ENCODE measurements at places on chromosomes 5 and 9.

DNA sequence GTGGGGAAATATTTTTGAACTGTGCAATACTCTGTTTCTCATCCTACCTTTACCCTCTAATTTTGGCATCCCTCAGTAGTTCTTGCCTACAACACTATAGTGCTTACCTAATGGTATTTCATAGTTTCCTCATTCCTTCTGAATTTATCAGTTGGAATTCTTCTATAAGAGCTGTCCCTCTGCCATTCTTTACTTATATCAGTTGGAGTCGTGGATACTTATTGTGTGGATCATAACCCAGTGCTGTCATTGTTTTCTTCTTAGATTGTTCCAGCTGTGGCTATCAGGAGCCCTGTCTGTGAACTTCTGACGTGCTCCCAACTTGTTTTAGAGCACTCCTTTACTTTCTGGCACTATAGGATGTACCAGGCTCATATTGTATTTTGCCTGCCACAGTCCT lies 146.1 kb upstream of the OTULINL start:
- no peak for DNase-seq

GRCh38 chr5:109252731-109253130 lies 157.0 kb downstream of the PJA2 start:
- no peak for DNase-seq

GRCh38 chr9:23841304-23841703 lies 15.3 kb upstream of the ELAVL2 start:
- DNase-seq: peak; percentile 57

DNA sequence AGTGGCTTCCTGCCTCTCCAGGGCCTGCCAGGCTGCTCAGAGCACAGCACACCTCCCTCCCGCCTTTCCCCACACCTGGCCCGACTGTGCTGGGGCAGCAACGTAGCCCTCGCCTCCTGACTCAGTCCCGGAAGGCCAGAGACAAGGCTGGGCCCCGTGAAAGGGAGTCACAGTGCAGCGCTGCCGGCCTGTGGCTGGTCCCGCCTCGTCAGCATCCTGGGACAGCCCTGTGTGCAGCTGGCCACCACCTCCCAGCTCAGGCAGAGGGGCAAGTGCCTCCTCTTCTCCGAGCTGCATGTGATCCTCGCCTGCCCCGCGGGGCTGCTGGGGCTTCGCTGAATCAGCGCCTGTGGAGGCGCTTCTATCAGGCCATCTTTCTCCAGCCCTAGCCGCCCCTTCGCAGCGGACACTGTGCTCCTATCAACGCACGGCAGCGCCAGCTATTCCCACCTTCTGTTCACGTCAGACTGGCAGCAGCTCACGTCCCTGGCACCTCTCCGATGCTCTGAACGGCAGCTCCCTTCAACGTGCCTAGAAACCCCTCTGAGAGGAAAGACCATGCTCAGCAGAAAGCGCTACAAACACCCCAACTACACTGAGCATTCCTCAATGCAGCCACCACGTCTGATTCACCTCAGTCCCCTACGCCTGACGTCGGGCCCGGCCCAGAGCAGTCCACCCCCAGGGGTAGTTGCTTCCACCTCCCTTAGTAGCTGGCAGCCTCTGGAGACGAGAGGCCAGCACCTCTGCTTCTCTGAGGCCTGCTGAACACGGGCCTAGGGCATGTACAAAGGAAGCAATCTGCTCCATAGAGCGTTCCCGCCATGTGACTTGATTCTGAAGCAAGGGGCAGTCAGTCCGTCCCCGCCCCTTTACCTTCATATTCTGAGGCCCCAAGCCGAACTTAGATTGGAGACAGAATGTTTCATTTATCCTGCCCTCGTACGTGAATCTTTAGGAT lies 78.8 kb downstream of the GPR21 start:
- DNase-seq: no peak

DNA sequence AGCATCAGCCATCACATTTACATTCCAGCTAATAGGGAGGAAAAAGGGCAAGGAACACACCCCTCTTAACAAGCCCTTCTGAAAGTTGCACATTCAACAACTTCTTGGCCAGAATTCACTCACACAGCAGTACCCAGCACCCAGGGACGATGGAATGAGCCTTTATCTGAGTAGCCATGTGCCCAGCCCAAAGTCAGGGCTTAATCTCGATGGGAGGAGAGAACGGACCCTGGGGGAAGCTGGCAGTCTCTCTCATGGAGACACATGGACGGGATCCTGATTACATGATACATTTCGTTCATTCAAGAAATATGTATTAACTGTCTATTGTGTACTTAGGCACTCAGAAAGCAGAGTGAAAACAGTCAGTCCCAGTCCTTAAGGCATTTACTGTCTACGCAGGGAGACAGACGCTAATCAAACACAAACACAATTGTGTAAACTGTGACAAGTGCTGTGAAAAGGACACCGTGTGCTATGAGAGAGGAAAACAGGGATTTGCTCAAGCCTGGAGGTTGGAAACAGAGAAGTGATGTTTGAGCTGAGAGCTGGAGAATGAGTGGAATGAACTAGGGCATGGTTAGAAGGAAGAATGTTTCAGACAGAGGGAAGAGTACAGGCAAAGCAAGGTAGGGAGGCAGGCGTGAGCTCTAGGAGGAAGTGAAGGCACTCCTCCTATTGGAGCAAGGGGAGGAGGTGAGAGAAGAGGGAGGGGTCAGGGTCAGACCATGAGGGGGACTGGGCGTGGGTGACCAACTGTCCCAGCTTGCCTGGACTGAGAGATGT lies 7.4 kb downstream of the OTULINL start:
- no peak for DNase-seq

DNA sequence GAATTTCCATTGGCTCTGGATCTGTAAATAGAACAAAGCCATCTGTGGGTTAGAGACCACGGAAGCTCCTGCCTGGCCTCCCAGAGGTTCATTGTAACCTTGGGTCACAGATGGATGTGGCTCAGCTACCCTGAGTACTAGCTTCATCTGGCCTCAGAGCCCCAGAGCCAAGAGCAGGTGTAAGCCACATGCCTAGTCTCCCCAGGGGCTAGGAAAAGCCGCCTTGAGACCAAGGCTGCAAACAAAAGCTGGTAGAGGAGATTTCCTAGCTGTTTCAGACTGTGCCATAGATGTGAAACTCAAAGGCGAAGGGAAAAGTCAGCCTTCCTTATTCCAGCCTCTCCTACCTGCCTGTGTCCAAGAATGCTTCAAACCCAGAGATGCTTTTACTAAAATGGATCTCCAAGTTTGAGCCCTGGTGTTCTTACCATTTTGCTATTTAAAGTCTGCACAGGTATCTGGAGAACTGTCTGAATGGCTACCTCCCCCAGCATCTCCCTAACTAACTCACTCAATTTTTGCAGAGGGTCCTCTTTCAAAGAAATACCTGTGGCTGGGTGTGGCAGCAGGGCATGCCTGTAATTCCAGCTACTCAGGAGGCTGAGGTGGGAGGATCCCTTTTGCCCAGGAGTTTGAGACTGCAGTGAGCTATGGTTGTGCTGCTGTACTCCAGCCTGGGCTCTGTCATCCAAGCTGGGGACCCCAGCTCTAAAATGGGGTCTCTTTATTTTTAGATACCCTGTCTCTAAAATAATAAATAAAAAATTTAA lies 42.3 kb upstream of the MAP1B start:
- no peak for DNase-seq

DNA sequence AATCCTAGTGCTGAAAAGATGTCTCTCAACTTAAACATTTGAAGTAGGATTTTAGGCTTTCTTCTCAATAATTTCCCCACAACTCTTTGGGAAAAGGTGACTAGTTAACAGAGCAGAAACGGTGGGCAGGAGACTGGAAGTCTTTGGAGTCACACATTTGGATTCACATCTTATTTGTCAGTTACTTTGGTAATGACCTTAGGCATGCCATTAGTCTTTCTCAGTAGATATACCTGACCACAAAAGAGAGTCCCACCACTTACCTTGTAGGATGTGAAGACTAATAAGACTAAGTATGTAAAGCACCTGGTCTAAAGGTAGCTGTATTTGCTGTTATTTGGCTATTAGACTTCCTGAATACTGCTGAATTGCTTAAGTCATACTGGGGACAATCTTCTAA lies 35.4 kb downstream of the DAP start:
- DNase-seq: peak; percentile 63

- no peak for DNase-seq
Observed at GRCh38 chr9:10008101-10008799, 604.6 kb downstream of the PTPRD start.

GRCh38 chr5:108084105-108084504 lies 297.8 kb downstream of the FBXL17 start:
- peak; percentile 18 for DNase-seq

DNA sequence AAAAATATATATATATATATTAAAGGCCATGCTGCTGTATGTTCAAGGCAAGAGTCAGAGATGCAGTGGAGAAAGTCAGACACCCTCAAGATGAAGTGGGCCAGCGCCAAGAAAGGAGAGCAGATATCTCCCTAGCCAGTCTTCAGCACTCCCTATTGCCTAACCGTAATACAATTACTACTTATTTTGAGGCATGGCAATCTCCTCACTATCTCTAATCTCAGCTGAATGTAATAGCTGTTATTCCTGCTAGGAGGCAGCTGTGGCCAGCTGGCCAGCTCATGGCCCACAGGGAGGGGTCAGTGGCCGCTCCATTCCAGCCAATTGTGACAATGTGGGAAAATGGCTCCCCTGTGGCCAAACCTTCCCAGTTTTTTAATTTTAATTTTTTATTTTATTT lies 87.5 kb upstream of the FBXW11 start:
- DNase-seq: no peak

Measured in M059J (cell line).